Naive thymus-derived CD8-positive, alpha-beta T cell (primary cell): ENCODE measurements at places on chromosomes 2 and 18. TPM values are rescaled to one million over a fixed set of nuclear protein-coding genes. Genes with fewer than 3 reads are reported as not detected.

- DNase-seq: no peak
Measured at GRCh38 chr18:48832938-48833700, 117.6 kb downstream of the SMAD7 start.

- DNase-seq: no peak
Measured at GRCh38 chr2:75598589-75599155, 37.9 kb upstream of the EVA1A start.

DNA sequence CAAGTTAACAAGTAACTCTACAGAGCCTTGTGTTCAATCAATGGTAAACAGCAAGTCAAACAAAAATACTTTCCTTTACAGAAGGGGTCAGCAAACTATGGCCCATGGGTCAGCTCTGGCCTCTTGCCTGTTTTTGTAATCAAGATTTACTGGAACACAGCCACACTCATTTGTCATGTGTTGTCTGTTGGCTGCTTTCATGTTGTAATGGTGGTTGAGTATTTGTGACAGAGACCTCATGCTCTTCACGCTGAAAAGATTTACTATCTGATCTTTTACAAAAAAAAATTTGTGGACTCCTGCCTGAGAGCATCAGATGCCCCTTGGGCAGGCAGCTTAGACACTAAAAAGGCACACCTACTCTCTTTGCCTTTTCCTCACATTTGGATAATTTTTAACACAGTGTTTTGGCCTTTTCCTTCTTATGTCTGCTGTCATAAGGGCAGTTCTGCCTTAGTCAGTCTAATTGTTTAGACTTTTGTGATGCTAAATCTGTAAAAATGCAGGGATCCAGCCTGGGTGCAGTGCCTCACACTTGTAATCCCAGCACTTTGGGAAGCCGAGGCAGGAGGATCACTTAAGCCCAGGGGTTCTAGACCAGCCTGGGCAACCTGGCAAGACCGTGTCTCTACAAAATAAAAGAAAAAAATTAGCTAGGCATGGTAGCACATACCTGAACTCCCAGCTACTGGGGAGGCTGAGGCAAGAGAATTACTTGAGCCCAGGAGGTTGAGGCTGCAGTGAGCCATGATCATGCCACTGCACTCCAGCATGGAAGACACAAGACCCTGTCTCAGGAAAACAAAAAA lies 18.3 kb downstream of the IL1B start:
- no peak for DNase-seq

DNA sequence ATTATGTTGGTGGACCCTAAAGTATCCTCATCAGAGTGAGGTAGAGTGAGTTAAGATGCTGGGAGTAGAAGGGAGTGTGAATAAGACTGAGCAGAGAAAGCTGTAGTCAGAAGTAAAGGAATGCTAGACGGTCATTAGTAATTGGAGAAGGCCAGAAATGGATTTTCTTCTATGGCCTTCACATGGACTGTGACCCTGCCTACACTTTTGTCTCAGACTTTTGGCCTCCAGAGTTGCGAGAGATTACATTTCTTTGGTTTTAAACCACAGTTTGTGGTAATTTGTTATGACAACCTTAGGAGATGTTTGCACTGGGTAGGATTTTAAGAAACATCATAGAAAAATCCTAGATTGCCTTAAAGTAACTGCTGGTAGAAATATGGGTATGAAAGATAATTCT lies 1267.7 kb upstream of the TMEFF2 start:
- no peak for DNase-seq

DNA sequence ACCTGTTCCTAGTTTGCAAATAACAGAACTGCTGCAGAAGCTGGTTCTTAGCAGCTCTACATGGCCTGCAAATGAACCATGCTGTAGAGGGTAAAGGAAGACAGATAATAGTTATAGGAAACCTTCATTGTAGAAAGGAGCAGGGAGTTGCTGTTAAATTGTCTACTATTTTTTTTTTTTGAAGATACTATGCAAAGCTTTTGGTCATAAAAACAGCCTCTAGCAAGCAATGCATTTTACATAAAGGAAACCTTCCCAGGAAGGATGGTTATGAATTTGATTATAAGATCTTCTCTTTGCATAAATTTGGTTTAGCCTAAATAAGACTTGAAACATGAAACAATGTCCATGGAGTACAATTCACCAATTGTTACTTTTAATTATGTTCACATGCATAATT lies 793.4 kb downstream of the SLC4A3 start:
- no peak for DNase-seq

GRCh38 chr18:58692422-58693185 lies 21.3 kb downstream of the MALT1 start:
- peak; percentile 28 for DNase-seq

- DNase-seq: peak; percentile 52
Measured at GRCh38 chr2:130391058-130391871, 35.4 kb downstream of the PTPN18 start.

DNA sequence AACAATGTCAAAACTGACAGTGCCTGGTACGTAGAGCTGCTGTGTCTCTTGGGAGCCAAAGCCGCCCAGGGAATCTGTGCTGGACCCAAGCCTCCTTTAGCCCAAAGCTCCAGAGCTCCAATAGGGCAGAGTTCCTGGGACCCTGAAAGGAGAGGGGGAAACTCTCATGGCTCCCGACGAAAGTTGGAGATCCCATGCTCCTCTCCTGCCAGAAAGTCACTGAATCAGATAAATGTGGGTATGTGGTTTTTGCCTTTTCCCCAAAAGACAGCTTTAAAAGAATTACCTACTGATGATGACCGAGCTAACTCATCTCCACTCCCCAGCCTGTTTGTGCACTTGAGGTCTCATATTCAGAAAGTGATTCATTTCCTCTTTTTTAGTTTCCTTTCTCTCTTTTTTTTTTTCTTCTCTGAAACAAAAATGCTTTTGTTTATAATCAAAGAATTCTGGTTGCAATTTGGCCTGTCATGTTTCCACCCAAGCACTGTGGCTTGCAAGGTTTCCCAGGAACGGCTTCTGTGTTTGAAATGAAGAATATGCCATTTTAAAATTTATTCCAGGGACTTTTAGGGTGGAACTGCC lies 14.1 kb upstream of the PMAIP1 start:
- no peak for DNase-seq

DNA sequence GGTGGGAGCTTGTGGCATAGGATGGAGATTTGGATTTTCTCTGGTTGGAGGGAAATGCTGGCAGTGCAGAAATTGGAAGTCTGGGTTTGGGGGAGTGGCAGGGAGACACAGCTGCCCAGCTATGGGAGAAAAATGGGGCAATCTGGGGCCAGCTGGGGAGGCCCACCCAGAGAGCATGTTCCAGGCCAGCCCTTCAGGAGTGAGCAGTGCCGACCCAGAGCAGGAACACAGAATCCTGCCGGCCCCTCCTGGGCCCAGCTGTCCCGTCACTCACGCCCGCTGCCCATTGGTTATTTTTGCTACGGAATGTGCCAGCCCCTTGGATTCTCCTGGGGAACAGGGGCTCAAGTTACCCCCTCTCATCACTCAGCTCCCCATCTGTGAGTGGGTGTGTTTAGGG lies 4.9 kb downstream of the SPEG start:
- no peak for DNase-seq

- DNase-seq: no peak
Measured at GRCh38 chr2:3451169-3451568, 68.2 kb downstream of the ADI1 start.

GRCh38 chr18:50509012-50509411 lies 50.9 kb upstream of the MAPK4 start:
- DNase-seq: no peak

DNA sequence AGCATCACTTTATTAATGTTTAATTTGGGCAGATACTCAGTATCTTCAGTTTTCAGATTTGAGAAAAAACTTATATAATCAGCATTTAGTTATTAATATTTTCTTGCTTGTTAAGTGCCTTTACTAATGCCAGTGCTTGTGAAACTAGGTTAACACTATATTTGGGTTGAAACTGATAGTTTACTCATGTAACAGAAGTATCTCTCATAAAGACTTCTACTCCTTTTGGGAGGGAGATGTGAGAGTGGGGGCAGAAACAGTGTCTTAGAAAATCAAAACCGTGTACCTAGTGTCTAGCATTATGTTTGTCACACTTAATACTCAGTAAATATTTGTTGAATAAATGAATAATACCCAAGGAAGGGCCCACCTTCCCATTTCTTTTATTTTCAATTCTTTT lies 129.5 kb downstream of the MSTN start:
- DNase-seq: no peak

GRCh38 chr2:120243875-120244553 lies 8.6 kb upstream of the RALB start:
- DNase-seq: no peak

DNA sequence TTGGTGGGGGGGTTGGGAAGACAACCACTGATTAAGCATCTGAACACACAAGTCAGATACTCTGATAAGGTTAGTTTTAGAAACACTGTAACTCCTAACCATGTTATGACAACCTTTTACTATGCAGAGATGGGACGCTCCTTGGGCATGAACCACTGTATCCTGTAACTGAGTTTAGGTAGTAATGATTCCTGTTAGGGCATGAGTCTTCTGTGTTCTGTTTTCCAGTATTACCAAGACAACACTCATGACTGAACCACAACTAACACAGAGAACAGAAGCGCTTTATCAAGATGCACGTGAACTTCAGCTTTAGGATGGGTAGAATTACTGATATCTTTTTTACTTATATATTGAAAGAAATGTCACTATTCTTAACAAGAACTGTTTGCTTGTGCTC lies 14.1 kb upstream of the CREB1 start:
- no peak for DNase-seq

- no peak for DNase-seq
Measured at GRCh38 chr2:56455642-56456041, 271.9 kb downstream of the CCDC85A start.

DNA sequence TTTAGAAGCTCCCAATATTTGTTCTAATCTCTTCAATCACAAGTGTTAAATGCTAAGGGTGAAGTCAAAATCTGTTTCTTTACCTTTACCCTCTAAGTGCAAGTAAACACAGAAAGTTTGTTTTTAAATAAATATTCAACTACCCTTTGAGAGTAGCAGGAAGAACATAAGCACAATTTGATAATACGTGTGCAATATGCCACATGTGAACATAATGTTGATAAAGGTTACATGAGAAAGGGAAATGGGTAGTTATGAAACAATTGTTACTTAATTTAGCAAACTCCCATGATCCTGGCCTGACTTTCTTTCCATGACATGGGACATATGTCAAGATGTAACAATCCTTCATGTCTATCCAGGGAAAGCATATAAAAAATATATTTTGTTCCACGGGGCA lies 7.1 kb downstream of the SPRED2 start:
- DNase-seq: no peak

GRCh38 chr18:27614951-27615844 lies 430.1 kb upstream of the CHST9 start:
- no peak for DNase-seq

DNA sequence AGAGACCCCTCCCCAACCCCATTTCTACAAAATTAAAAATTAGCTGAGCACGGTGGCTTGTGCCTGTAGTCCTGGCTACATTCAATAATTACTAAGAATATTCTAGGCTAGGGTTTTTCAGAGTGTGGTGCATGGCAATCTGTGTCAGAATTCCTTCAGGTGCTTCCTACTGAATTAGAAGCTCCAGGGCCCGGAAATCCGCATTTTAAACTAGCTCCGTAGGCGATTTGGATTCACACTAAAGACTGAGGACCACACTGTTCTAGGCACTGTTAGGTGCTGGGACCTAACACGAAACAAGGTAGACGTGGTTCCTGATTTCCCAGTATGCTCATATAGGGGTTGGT lies 628 bp upstream of the ZFAND2B start:
- no peak for DNase-seq

- no peak for DNase-seq
Measured at GRCh38 chr18:55863876-55864275, 275.9 kb upstream of the TCF4 start.

GRCh38 chr2:159797543-159798375 lies at the start of gene CD302:
CD302 (minus strand) TSS chr2:159798208; CDS start chr2:159798198, 10 bp downstream.
- peak; percentile 26 for DNase-seq

GRCh38 chr2:74162951-74163350 lies 15.2 kb upstream of the BOLA3 start:
- DNase-seq: no peak

DNA sequence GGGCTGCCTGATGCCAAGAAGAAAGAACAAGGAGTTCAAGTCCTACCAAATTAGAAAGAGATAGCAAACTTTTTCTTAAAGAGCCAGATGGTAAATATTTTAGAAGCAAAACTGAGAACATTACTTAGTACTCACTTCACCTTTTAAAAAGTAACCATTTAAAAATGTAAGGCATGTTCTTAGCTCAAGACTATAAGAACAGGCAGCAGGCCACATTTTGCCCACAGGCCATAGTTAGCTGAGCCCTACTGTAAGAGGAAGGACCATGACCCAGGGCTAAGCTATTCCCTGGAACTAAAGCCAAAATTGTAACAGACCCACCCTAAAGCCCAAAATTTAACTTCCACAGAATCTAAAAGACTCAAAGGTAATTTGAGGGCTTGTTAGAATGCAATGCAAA lies 31.3 kb downstream of the USP40 start:
- no peak for DNase-seq

GRCh38 chr2:122643725-122644329 lies 888.4 kb downstream of the TSN start:
- no peak for DNase-seq

DNA sequence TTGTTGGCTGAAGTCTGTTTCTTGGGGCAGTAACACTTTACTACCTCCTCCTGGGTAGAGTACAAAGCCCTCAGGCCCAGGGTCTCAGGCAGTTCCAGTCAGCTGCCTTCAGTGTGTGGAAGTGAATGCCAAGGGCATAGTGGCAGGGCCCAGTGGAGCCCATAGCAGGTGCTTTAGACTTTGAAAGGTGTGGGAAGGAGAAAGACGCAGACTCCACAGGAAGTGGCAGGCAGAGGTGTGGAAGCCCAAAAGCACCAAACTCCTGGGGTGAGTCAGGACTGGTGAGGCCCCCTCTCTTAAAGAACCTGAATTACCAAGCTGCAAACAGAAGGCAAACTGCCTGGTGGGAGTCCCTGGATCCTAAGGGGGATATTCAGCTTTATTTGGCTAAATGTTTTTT lies 45.3 kb downstream of the ADAM23 start:
- no peak for DNase-seq

MCM6 gene
- 29.6 TPM for total RNA-seq

CENPO gene
- total RNA-seq: 5.8 TPM

CYBRD1 gene
- total RNA-seq: 0.47 TPM

CHRND gene
- not detected for total RNA-seq

LINC00305 gene
- total RNA-seq: not detected

SERPINB11 gene
- total RNA-seq: not detected

L3MBTL4 gene
- total RNA-seq: 0.85 TPM

MSTN gene
- 0.16 TPM for total RNA-seq

LYPD6 gene
- total RNA-seq: not detected

SGPP2 gene
- total RNA-seq: 0.33 TPM

SPDYA gene
- 1.1 TPM for total RNA-seq

INPP5D gene
- 123 TPM for total RNA-seq

KRCC1 gene
- total RNA-seq: 26.9 TPM

CDH2 gene
- total RNA-seq: not detected

TMEM182 gene
- 5.3 TPM for total RNA-seq

SERPINB4 gene
- total RNA-seq: not detected
